ENCODE measurements at places on chromosomes 6 and 20.
A peak's percentile ranks its signal among the peaks of the same experiment; 100 is the strongest.

GRCh38 chr20:415820-416322, 7.8 kb downstream of the RBCK1 start:
- DNase-seq, result no peak

- DNase-seq, result no peak
Measured at GRCh38 chr20:25315418-25316210, 67.7 kb downstream of the PYGB start.

DNA sequence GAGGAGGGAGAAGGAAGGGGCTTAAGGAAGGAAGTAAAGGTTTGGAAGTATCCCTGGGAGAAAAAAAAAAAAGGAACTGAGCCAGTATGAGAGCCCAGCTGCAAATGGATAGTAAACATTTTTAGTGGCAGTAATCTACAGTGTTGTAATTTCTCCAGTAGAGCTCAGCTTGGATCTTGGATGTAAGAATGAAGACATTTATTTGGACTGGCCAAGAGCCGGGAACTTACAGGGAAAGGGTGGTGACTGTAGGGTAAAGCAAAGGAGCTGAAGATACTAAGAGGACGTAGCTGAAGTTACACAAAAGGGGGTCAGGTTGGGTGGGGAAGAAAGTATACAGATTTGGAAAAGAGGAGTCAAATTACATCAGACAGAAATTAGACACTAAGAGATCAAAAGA, 13.5 kb downstream of the EEF1E1 start:
- no peak for DNase-seq

- DNase-seq, result no peak
Measured at GRCh38 chr6:166423781-166424180, 41.0 kb upstream of the MPC1 start.

- no peak for DNase-seq
Measured at GRCh38 chr20:23869520-23869919, 10.0 kb downstream of the CST5 start.

- DNase-seq, result peak; percentile 71
Measured at GRCh38 chr6:161169696-161170095, 104.2 kb downstream of the AGPAT4 start.

DNA sequence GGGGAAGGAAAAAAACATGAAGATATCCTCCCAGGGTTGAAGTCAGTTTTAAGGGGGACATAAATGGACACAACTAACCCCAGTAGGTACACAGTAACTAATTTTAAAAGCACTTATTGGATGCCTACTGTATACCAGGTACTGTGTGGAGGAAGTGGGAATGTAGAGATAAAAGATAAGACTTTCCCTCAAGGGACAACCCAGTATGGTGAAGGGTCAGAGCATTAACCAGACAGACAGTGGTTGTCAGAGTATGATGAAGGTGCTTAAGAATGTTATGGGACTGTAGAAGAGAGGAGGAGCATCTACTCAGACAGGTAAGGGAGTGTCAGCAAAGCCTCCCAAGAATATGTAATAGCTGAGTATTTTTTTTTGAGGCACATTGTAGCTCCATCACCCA, 906 bp downstream of the ABCF1 start:
- DNase-seq, result no peak

DNA sequence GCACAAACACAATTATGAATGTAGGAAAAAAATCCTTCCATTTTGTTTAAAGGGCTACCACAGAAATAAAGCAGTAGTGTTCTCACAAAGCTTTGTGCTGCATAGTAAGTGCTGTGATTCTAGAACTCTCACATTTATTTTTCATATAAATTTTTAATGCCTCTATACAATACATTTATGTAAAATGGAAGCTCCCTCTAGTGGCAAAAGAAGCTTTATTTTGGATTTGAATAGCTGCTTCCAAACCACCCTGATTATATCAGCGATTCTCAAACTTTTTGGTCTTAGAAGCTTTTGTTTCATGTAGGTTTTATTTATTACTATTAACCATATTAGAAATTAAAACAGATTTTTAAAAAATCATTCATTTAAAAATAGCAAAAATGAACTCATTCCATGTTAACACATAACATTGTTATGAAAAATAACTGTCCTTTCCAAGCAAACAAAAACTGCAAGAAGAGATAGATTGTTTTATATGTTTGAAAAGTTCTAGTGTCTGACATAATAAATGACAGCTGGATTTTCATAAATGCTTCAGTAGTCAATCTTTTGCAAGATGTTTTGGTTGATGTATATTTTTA, 38.4 kb downstream of the HS3ST5 start:
- DNase-seq, result peak; percentile 24

GRCh38 chr6:48826152-48826515, 636.9 kb downstream of the MMUT start:
- no peak for DNase-seq

- DNase-seq, result no peak
Measured at GRCh38 chr6:56345376-56345995, 98.1 kb upstream of the COL21A1 start.

DNA sequence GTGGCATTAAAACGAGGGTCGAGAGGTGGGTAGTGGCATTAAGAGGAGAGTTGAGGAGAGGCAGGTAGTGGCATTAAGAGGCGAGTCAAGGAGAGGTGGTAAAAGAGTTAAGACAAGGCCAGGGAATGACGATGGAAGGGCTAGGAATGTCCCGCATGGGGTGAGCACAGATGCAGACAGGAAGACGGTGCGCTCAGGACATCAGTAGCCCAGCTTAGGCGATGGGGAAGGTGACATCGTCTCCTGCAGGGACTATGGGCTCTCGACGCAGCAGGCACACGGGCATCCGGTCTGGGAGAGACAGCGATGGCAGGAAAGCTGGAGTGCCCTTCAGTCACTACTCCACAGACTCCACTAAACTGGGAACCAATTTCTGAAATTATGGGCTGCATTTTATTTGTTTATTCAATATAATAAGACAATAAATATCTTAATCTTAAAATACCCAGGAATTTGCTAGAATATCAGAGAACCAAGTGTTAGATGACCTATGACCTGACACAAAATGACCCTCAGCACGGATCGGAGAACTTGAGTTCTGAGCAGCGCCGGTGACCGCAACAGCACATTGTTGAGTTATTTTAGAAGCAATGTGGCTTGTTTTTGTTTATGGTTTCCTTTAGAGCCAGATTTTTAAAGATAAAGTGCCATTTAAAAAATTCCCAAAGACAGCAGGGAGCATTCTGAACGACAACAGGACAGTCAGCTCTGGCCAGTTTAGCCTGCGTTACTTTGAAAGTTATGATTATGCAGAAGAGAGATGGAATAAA, 177.7 kb downstream of the SMOC2 start:
- DNase-seq, result no peak

DNA sequence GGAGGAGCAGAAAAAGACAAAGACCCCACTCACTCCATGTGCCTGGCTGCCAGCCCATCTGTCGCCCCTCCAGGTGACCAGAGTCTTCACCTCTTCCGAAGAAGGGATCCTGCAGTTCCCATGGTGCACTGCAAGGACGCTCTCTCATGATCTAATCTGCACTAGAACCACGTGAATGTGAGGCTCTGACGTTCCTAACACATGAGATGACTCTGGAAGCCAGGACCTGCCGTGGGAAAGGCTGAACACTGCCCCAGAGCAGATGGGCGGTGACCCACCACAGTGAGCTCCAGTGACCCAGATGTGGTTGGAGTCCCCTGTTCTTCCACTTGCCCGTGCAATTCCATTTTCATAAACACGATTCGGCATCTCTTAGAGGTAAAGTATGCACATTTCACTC, 39.6 kb upstream of the PDE10A start:
- DNase-seq, result no peak

GRCh38 chr6:48449002-48449401, 338.0 kb upstream of the PTCHD4 start:
- no peak for DNase-seq

DNA sequence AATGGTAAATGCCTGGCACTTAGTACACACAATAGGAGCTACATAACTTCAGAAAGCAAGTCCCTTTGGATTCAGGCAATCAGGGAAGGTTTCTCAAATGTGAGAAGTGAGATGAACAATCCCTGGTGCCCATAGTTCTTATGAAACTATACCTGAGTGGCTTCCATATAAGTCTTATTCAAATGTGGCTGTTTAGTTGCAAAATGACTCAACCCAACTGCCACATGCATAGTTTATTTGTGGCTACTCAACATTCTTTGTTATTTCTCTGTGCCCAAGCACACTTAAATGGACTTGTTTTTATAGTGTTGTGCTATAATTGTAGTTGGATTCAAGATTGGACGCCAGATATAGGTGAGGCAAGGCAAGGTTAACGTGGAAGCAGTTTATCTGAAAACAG, 93.7 kb upstream of the ATXN1 start:
- no peak for DNase-seq

GRCh38 chr20:8645326-8645725, 423.6 kb upstream of the PLCB4 start:
- DNase-seq, result no peak

GRCh38 chr6:71977884-71978283, 91.5 kb downstream of the RIMS1 start:
- DNase-seq, result no peak

DNA sequence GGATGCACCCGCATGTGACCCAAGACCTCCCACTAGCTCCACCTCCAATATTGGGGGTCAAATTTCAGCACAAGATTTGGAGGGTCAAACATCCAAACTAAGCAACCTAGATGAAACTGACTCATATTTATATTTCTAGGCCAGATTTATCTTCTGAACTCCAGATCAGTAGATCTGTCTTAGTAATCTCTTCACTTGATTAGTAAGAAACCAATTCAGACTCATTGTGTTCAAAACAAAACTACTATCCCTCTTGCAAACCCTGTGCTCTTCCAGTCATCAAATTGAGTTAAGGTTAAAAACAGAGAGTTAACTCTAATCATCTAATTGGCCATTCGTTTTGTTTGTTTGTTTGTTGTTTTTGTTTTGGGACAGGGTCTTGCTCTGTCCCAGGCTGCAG, 43.3 kb downstream of the MKKS start:
- no peak for DNase-seq

DNA sequence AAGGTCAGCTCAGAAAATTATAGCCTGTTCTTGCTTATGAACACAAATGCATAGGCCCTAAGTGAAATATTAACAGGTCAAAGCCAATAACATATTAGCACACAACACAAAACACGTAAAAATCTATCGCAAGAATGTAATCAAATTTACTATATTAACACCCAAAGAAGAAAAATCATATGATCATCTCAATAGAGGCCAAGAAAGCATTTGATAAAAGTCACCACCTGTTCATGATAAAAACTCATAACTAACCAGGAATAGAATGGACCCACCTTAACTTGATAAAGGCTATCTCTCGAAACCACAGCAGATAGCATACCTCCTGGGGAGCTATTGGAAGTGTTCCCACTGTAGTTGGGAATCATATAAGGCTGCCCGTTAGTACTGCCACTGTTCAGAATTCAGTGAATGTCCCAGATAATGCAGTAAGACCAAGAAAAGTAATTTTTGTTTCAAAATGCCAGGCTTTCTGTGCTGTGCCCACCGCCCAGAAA, 21.6 kb downstream of the POFUT1 start:
- DNase-seq, result no peak

DNA sequence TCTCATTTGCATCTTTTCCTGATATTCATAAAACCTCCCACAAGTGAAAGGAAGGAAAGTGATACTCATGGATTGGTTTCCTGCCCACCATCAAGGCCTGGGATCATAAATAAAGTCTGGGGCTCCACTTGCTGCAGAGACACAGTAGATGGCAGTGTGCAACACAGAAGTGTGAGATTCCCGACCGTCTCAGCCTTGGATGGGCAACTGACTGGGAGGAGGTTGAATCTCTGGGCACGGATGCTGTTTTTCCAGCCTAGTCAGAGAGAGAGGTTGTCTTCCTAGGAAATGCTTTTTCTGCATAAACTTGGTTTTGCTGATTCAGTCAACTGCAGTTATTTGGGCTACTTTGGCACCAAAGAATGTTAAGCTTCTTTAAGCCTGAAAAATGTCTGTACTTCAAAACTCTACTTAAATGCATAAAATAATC, 9.9 kb upstream of the RFPL4B start:
- DNase-seq, result peak; percentile 71

DNA sequence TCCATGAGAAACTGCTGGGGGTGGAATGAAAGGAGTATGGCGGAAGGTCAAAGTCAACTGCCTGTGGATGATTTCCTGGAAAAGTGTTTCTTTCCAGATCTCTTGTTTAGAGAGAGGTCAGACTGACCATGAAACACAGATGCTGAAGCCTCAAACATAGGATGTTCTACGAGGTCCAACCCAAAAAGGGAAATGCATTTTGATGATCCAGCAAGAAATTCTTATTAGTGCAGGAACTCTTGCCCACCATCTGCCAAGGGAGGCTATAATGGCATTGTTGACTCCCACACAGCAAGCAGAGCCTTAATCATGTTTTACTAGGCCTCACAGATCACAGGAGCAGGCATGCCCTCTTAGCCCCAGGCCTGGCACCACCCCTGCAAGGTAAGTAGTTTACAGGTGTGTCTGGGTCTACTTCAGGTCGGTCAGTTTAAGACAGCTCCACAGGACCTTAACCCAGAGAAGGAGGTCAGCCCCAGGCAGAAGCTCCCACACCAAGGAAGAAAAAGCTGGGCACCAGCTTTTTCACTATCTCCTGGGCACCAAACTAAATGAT, 67.6 kb upstream of the CNKSR3 start:
- no peak for DNase-seq

GRCh38 chr6:37763413-37763812, 56.1 kb upstream of the ZFAND3 start:
- DNase-seq, result no peak

DNA sequence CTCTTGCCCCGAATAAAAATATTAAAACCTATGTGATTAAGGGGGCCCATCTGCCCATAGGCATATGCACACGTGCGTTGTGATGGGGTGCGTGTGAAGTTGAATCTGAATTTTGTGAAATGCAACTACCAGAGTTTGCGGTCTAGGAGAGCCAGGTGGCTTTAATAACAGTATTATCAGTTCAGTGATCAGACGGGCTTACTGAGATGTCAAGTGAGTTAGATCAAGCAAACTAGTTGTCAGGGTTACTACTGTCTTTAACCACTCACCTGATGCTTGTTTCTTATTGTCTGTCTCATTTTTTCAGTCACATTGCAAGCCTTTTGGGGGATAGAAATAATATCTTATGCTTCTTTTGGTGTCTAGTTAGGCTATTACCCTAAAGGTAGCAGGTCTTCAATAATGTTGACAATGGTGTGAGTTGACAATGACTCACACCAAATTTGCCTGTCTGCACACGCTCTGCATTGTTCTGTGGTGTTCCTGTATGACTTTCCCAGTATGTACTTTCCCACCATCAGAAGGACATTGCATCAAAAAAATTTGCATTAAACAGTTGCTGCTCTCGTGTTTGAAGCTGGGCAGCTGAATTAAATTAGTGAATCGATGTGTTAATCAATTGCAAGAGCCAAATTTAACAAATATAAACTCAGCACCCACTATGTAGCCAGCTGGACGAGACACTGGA, 103.1 kb upstream of the NAA20 start:
- no peak for DNase-seq

DNA sequence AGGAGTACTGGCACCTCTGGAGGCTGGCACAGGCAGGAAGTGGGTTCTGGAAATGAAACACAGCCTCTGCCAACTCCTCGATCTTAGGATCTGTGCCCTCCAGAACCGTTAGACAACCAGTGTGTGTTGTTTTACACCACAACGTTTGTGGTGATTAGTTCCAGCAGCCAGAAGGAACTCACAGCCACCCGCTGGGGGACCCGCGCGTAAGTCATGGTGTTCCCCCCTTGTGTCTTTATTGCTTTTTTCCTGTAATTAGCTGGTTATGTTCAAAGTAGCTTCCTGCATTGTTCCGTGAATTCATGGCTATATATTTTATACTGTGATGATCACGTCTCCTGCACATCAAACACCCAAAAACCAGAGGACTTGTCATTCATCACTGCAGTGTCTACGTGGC, 117.4 kb downstream of the RNASET2 start:
- no peak for DNase-seq

All from NCI-H1105 (cell line).